NCI-H510A treated with DMSO at 0.1 percent for 48 hours (cell line): ENCODE measurements at places on chromosomes 6 and 20.
A peak's percentile ranks its signal among the peaks of the same experiment; 100 is the strongest.

DNA sequence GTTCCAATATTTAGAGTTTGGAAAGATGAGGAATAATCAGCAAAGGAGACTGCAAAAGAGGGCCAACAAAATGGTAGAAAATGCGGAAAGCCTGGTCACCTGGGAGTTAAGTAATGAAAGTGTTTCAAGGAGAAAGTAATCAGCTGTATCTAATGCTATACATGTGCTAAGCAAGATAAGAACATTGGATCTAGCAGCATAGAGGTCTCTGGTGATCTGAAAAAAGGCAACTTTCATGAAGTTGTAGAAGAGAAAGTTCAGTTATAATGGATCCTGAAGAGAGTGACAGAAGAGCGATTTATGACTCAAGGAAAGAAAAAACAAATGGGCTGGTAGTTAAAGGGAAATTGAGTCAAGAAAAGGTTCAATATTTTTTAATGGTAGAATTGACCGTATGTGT is 4.6 kb upstream of the RSPH3 start:
- DNase-seq, result no peak

DNA sequence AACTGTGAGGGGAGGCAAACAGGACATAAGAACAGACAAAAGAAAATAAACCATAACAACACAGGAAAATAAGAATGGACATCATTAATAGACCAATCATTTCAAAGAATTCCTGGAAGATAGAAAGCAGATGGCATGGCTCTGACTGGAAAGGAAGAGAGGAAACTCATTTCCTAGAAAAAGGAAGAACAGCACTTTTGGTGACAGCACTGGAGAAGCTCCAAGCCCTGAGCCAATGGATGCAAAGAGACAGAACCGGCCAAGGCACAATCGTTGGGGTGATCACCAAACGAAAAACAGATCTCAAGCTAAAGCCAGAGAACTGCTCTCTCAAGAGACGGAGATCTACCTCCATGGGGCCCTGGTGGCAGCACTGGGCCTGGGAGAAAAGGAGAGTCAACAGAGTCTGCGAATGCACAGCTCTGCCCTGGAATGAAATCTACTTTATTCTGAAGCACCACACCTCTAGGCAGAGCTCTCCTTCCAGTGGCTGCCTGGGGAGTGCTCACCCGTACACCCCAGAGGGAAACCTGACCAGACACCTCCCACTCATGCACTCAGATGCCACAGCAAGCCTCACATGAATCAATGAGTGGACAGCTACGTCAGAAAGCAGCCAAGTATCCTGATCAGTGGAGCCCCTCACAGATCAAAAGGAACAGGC is 24.2 kb downstream of the KIAA0319 start:
- no peak for DNase-seq

DNA sequence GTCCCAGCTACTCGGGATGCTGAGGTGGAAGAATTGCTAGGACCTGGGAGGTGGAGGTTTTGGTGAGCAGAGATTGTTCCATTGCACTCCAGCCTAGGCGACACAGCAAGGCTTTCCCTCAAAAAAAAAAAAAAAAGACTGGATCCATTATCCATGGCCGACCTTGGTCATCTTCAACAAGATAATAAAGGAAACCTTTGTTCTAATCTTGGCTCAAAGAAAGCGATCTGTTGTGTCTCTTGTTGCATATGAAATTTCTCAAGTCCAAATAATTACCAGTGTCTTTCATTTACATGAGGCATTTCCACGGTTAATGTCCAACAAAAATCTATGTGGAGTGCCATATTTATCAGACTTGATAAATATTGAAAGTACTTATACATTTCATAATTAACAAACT is 23.7 kb upstream of the KIF16B start:
- DNase-seq, result no peak

DNA sequence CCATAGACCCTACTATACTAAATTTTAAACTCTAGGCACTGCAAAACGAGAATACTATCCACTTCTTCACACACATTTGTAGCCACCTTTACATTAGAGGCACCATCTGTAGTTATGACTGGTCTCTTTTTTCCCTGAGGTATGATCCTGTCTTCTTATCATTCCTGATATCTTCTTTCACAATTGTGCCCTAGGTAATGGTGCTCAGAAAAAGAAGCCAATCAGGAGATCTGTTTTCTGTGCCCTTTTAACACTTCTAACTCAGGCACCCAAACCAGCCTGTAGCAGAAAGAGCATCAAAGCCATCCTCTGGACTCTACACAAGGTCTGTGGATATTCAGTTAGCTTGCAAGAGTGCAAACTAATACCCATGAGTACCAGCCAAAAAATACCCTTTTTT is 149.7 kb upstream of the SGK1 start:
- no peak for DNase-seq

GRCh38 chr20:19512886-19513677 is 245.0 kb upstream of the RIN2 start:
- no peak for DNase-seq

DNA sequence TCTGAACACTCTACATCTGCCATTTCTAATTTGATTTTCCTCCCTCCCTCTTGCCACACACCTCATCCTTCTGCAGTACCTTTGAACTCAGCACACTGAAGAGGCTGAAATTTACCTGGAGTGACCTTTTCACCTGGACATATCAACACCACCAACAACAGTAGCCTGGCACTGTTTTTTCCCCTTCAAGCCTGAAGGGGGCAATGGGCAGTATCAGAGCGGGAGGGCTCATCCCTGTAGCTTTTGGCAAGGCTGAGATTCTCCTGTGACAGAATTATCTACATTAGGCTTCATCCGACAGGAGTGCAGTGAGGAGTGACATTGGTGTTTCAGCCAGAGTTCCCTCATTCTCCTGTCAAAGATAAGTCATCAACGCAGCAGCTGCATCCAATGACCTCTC is 312.8 kb upstream of the SPTLC3 start:
- no peak for DNase-seq

DNA sequence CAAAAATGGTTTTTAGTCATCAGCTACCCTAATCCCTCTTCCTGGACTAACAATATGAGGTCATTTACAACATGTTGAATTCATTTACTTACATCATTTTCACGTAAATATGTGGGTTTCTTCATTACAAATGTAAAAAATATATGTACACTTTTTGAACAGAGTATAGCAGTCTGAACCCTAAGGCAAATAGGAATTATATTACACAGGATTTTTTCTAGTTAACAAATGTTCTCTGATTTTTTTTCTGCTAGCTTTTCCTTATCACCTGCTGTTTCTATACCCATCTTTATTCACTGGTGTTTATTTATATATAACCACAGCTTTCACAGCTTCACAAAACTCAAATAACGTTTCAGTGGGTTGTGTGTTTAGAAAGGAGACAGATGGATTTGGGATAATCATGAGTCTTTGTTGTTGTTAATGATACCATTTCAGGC is 21.0 kb upstream of the CD2AP start:
- DNase-seq, result no peak

DNA sequence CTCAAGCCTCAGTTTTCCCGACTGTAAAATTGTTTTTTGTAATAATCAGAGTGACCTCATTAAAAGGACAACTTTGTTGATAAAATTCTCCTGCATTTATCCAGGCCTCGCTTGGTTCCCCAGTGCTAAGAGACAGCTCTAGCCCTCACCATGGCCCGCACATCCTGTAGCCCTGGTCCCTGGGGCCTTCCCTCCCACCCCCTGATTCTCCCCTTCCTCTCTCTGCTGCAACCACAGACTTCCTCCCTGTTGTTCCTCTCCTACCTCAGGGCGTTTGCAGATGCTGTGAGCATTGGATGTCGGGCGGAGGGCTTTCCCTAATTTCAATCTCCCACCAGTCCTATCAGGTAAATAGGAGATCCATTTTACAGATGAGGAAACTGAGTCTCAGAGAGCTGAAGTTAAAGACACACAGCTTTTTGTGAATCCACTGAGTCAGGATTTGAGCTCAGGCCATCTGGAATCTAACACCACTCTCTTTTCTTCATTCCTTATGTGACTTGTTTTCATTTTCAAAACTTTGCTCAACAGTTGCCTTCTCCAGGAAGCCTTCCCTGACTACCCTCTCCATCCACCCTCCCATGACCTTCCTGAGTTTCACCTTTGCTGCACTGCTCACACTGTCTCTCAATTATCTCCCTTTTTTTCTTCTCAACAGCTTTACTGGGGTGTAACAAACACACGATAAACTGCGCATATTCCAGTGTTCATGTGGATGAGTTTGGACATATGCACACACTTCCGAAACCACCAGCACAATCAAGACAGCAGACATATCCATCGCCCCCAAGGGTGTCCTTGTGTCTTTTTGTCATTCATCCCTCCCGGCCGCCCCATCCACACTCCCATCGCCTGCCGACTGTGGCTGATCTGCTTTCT is 107.1 kb downstream of the CEBPB start:
- no peak for DNase-seq

DNA sequence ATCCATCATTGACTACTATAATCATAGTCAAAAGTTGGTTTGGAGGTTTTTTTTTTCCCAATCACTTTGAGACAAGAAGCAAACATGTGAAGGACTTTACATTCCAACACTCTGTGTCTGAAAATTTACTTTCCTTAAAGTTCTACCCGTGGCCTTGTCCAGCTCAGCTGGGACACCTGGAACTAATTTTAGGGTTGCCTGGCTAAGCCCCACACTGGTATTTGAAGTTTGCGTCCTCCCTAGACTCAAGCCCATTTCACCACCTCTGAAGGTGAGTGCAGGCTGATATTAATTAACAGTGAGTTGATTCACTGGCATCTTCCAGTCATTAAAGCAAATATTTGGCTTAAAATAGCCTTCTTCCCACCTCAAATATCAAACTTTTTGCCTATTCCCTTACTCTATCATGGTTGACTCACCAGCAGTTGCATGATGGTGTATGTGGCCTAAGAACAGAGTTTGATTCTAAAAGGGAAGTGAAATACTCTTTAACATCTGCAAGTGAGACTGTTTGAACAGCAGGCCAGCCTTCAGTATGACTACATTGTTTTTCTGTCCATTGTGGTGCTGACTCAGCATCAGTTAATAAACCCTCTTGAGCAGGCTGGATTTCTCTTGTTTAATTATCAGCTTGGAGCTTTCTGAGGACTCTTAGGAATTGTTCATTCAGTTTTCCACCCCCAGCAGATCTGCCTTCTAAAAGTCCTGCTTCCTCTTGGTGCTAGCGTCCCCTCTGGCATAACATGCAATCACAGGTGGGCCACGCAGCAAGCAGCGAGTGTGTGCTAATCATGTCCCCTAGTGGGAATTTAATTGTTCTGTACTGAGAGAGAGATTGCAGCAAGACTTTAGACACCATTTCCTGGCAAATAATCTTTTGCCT is 1.8 kb upstream of the PRDM1 start:
- peak; percentile 68 for DNase-seq

DNA sequence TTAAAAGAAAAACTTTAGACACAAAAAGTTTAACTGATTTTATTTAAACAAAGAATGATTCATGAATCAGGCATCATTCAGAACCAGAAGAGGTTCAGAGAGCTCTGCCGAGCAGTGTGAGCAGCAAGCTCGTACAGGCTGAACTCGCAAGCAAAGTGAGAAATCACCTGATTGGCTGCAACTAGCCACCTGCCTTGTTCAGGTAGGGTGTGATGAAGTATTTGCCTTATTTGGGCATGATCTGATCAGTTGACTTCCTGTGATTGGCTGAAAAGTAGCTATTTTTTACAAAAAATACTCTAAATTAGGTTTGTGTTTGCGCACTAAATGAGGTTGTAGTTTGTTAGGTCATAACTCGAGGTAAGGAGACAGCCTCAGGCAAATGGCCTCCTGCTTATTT is 80.7 kb downstream of the HIVEP1 start:
- DNase-seq, result no peak

- no peak for DNase-seq
These were observed 494.0 kb upstream of the MAP3K7 start for GRCh38 chr6:91080871-91081270.

DNA sequence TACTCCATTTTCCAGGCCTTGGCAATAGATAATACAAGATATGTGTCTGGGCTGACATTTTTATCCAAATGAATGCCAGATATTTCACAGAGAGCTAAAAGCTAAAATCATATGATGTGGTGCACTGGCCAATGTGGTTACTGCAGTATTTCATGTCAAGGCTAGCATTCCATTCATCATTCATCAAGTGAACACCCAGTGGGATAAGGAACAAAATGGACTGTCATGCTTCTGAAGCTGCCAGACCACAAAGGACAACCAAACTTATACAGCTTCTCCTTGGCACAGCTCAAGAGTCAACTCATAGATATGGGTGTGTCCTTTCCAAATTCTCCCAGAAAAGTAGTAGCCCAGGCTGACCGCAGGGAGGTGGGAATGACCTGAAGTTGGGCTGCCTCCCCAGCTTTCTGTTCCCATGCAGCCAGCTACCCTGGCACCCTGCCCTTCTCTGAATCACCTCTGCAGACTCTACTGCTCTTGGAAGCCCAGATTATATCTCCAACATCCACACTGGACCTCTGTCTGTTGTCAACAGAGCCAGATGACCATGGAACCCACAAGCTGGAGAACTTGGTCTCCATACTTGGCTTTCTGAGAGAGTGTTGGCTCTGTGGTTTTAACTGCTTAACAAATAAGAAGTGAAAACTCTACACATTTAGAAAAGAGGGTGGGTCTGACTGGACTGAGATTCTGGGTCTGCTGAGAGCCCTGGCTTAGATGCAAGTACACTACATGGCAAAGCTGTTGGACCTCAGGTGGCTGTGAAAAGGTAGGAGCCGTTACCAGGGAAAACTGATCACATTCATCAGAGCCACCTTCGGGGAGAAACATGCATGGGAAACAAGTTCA is 122.8 kb downstream of the ALDH8A1 start:
- no peak for DNase-seq

DNA sequence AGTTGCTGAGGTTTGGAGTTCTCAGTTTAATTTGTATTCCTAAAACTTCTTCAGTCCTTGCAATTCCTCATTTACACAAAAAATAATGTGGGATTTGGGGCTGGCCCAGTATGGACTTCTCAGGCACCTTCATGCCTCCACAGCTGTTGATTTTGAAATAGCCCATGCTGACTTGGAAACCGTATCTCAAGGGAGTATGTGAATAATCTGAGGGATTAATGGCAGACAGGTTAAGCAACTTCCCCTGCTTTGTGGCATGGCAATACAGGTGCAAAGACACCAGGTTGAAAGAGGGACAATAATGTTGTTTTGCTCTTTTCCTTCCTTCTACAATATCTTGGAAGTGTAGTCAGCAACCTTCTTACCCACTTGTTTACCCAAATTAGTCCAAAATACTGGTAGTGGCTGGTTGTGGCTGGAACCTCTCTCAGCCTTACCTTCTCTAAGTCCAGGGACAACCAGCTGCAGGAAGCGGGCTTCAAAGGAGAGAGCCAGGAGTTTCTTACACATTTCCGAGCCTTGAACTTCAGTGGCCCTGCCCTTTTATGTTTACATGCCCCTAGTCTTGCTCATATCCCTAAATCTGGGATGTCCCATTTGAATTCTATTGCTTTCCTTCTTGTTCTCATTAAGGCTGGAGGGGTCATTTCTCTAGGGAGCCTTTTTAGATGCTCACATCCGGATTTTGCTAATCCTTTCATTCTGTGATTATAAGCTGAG is 44.1 kb upstream of the ADGRF1 start:
- DNase-seq, result no peak

- no peak for DNase-seq
These were observed 26.3 kb downstream of the METTL24 start for GRCh38 chr6:110331816-110332215.

GRCh38 chr6:169912266-169913095 is 161.1 kb downstream of the ERMARD start:
- DNase-seq, result no peak
